ENCODE measurements at places on chromosomes 3 and 15. TPM values are rescaled to one million over a fixed set of nuclear protein-coding genes. Genes with fewer than 3 reads are reported as not detected.

Gene MESP2
- total RNA-seq: 1.8 TPM

Gene EAF2
- 5.1 TPM for total RNA-seq

DNA sequence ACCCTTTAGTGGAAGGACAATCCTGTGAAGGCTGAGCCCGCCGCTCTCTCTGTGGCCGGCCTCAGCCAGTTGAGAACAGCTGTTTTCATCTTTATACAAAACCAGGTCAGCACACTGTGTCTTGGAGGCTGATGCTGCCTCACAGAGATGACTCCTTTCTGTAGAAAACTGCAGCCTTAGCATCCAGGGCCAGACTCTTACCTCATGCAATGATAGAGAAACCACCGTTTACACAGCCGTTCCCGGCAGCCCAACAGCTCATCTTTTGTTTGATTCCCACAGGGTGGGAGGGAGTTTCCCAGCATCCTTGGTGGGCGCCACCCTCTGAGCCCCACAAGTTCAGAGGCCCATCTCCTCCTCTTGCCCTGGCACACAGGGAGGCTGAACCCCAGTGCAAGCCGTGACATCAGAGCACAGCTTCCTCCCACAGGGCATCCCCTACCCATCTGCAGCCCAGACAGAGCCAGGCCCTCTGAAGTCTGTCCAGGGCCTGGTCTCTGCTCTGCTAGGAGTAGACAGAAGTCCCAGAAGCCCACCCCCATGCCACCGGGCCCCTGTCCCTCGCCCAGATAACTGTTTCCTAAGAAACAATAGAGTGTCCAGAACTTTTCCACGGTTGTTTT lies 105.0 kb downstream of the LRRK1 start:
- no peak overlapping the region for H3K4me3 ChIP-seq
- peaks cover 4% of the 10 kb centered on the region for H3K36me3 ChIP-seq
- DNase-seq: no peak
- no peaks in the 10 kb centered on the region for H3K4me1 ChIP-seq
- no peaks in the 10 kb centered on the region for H3K27me3 ChIP-seq

- H3K4me3 ChIP-seq: no peak overlapping the region
- peaks cover 51% of the 10 kb centered on the region for H3K36me3 ChIP-seq
- no peak for DNase-seq
- H3K4me1 ChIP-seq: no peaks in the 10 kb centered on the region
Observed at GRCh38 chr3:183967693-183968092, 50.0 kb downstream of the ABCC5 start.

GRCh38 chr3:164190566-164190965 lies 887.7 kb downstream of the SI start:
- DNase-seq: no peak
- no peaks in the 10 kb centered on the region for H3K4me1 ChIP-seq
- H3K4me3 ChIP-seq: no peak overlapping the region
- H3K27ac ChIP-seq: no peak overlapping the region
- no peaks in the 10 kb centered on the region for H3K36me3 ChIP-seq

- peaks cover 60% of the 10 kb centered on the region for H3K4me1 ChIP-seq
- H3K36me3 ChIP-seq: peaks cover 72% of the 10 kb centered on the region
- H3K27me3 ChIP-seq: no peaks in the 10 kb centered on the region
- peak; percentile 68 for DNase-seq
- H3K4me3 ChIP-seq: no peak overlapping the region
Observed at GRCh38 chr3:123642182-123642956, 57.5 kb upstream of the HACD2 start.

DNA sequence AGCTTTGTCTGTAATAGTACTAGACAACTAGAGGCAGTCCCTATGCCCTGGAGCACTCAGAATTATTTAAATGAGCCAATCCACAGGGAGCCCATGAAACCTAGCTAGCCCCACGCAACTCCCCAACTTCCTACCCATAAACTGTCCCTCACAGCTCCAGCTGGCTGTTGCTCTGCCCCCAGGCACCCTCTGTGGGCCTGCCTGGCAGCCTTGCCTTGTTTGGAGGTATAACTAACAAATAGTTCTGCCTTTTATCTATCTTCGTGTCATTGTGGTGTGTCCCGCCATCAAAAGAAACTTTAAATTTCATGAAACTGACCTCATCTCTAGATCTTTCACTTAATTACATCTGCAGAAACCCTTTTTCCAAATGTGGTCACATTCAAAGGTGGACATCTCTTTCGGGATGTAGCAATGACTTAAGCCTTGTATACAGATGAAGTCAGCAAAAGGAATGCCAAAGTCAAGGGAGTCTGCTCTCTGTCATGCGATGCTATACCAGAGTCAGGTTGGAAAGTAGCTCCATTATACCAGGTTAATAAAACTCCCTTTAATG lies 1.8 kb upstream of the RTP3 start:
- H3K4me3 ChIP-seq: no peak overlapping the region
- H3K36me3 ChIP-seq: no peaks in the 10 kb centered on the region
- H3K27ac ChIP-seq: no peak overlapping the region
- H3K27me3 ChIP-seq: no peaks in the 10 kb centered on the region
- DNase-seq: no peak

DNA sequence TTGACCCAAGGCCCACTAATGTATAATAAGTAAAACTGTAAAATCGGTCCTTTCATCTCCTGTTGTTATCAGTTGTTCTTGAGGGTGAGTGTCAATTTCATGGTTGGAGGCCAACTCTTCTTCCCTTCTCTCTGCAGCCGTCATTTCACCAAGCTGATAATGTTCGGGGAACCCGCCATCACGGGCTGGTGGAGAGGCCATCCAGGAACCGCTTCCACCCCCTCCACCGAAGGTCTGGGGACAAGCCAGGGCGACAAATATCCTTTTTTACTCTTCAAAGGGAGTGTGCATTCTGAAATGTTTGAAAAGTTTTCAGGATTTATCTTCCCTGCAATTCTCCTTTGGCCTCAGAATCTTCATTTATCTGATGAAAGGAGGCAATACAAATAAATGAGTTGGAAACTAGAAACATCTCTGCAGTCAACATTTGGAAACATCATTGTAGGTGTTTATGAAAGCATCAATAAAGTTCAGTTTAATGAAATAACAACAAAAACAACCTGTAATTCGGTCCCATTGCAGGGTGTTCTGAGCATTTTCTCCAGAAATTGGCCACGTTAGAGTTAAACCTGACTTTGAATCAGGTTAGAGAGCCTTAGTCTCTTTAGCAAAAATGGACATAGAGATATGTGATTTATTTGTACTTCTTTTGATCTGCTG lies 63.9 kb downstream of the CRTC3 start:
- H3K36me3 ChIP-seq: no peaks in the 10 kb centered on the region
- peak overlapping the region; percentile 90 for H3K27ac ChIP-seq
- no peak overlapping the region for H3K4me3 ChIP-seq
- no peaks in the 10 kb centered on the region for H3K27me3 ChIP-seq

DNA sequence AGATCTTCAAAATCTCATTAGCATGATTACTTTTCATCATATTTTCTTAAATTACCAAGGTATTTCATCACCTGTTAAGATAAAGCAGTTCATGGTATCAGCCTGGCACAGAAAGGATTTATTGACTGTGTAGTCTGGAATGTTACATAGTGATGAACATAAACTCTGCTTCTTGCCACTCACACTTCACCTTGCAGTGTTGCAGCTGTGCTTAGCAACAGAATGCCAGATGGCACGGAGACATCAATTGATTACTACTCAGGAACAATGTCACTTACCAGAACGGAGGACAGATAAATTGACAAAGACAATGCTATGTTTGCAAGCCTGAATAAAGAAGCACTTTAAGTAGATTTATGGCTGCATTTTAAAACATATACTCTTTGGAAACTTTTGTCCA lies 15.0 kb upstream of the BCHE start:
- H3K4me3 ChIP-seq: no peak overlapping the region
- H3K36me3 ChIP-seq: no peaks in the 10 kb centered on the region
- H3K4me1 ChIP-seq: no peaks in the 10 kb centered on the region

DNA sequence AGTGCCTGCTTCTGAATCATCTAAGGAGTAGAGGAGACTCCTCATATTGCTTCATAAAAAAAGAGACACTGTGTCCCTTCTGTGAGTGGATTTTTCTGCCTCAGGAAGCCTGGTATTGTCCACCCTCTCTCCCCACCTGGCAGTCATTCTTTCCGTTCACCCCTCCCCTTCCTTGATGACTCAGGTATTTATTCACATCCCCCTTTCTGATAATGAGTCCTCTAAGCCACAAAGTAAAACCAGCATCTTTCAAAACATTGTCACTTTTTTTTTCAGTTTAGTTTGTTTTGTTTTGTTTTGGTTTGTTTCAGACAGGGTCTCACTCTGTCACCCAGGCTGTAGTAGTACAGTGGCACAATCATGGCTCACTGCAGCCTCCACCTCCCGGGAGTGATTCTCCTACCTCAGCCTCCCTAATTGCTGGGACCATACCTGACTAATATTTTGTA lies 65.2 kb upstream of the UBE2E1 start:
- no peak overlapping the region for H3K27ac ChIP-seq
- peaks cover 21% of the 10 kb centered on the region for H3K4me1 ChIP-seq
- no peak for DNase-seq
- H3K4me3 ChIP-seq: no peak overlapping the region
- no peaks in the 10 kb centered on the region for H3K36me3 ChIP-seq

DNA sequence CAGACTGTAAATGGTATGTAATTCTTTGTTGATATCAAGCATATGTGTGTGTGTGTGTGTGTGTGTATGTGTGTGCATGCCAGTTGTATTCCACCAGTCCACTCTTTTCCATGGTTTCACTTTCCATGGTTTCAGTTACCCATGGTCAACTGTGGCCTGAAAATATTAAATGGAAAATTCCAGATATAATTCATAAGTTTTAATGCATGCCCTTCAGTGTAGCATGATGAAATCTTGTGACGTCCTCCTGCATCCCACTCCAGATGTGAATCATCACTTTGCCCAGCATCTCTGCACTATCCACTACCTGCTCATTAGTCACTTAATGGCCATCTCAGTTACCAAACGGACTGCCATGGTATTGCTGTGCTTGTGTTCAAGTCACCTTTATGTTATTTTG lies 215.9 kb downstream of the GBE1 start:
- H3K27ac ChIP-seq: no peak overlapping the region
- no peak for DNase-seq
- no peaks in the 10 kb centered on the region for H3K36me3 ChIP-seq

DNA sequence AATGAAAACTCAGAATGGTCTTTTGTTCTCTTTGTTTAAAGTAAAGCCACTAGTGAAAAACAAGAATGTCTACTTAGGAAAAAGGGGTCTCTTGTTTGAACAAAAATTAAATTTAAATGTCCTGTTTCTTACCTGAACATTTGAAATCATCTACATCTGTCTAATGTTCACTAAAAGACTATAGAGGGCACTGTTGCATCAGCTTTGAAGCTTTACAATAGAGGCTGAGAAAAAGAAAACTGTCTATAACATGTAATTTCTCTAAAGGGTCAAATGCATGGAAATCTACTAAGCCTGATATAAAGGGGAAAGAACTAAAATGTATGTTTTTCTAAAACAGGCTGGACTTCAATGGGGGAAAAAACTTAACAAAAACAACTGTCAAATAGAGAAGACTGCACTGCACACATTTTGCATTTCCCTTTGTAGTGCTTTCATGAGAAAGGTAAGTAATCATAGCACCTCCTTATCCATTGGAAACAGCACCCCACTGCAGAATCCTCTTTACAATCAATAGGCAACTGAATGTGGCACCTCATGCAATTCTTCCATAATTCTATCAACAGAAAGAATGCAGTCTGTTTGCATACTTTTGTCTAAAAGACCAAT lies 26.3 kb downstream of the DPH6 start:
- no peak overlapping the region for H3K4me3 ChIP-seq
- no peak overlapping the region for H3K27ac ChIP-seq
- no peaks in the 10 kb centered on the region for H3K36me3 ChIP-seq
- no peaks in the 10 kb centered on the region for H3K27me3 ChIP-seq
- H3K4me1 ChIP-seq: peaks cover 8% of the 10 kb centered on the region

Data from thoracic aorta (tissue), 2 donors.